Fibroblast of skin of scalp (primary cell): ENCODE measurements at places on chromosomes 4 and X.

GRCh38 chr4:60657807-60658206 lies 542.3 kb upstream of the ADGRL3 start:
- peak; percentile 9 for DNase-seq

DNA sequence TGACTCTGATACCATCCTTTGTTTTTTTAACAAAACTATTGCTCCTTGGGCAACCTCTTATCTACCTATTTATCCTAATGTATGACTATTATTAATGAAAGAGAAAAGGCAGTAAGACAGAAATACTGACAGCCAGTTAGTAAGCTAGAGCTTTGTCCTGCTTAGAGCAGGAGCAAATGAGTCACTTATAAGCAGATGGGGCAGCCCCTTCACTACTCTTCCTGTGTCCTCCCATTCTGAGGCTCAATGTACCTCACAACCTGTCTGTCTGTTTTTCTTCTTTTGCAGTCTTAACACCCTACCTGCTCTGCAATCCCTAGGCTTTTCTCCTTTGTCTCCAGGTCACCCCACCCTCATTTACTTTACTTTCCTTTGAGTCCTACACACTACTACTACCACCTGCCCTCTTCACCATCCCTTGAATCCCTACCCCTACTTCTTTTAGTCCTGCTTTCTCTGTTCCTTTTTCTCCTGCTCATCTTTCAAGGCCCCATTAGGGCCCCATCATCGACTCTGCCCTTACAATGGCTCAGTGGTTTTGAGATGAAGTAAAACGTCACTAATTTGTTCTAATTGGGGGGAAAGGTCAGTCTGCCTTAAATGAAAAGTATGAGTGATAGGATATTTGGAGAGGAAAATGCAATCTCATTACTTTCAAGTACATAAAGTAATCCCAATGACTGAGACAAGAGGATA lies 294.3 kb downstream of the GUCY2F start:
- no peak for DNase-seq

DNA sequence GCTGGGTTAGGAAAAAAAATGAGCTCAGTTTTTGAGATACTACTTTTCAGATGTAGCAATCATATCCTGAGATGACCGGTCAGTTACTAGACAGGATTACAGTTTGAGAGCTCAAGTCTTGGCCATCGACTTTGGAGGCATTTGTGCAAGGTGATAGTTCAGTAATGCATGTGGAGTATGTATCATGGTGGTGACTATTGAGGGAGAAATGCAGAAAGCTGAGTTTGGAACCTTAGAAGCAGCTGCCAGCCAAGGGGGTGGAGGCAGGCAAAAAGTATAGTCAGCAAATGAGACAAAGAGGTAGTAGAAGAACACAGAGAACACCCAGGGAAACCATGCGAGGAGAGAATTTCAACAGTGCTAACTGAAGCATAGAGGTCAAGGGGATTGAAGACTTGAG lies 48.7 kb upstream of the SLC4A4 start:
- peak; percentile 34 for DNase-seq

DNA sequence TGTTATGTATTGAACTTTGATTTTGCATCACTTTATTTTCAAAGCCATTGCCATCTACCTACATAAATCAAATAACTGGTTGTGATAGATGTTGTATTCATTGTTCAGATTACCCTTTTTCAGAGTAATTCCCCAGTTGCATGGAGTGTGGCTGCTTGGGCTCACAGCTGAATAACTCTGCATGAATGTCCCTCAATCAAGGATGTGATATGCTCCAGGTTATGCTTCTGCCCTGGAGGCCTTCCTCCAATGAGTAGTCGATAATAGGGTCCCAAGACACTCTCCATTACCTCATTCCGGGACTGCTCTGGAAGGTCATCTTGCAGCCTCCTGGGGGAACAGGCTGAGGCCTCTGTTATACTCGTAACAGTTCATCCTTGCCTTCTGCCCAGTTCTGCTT lies 251.8 kb downstream of the ADGRL3 start:
- no peak for DNase-seq

- no peak for DNase-seq
Measured at GRCh38 chr4:165556383-165556782, 177.6 kb downstream of the CPE start.

GRCh38 chrX:111360839-111361238 lies 51.2 kb downstream of the DCX start:
- no peak for DNase-seq

DNA sequence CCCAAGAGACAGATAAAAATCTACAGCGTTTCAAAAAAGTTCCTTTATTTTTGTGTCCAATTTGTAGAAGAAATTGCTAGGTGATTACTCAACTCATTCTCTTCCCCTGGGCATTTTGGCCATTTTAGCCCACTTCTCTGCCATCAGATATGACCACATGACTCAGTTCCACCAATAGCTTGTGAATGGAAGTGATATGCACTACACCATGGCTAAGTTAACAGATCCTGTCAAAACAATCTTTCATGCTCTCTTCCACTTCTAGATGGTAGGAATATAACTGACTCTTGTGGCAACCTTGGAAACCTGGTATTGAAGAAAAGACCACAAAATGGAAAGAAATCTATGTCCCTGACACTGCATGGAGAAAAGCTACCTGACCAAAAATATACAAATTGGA lies 26.2 kb upstream of the FREM3 start:
- DNase-seq = no peak

GRCh38 chr4:183871581-183871980 lies 33.5 kb upstream of the STOX2 start:
- peak; percentile 7 for DNase-seq

DNA sequence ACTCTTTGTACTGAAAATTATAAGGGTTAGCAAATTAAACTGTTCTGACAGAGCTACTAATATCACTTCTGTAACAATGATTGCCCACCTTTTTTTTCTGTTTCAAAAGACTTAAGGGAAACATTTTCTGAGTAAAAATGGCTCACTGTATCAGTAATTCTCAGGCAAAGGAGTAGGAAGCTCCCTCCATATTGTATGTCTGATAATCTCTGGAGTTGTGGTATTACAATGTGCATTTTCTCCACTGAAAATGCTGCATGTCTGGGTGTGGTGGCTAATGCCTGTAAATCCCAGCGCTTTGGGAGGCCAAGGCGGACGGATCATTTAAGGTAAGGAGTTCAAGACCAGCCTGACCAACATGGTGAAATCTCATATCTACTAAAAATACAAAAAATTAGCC lies 4.4 kb upstream of the STAP1 start:
- no peak for DNase-seq

DNA sequence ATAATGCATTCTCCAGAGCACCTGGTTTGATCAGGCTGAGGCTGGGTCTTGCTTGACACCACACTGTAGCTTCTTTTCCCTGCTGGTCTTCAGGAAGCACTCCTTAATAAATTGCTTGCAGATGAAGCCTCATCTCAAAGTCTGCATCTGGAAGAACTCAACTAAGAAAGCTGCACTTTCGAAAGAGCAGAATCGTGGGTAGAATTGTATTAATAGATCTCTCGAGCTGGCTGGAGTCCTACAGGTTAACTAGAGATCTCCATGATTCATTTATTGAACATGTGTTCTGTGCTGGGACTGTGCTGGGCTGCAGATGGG lies 152.7 kb downstream of the STK32B start:
- DNase-seq = no peak

DNA sequence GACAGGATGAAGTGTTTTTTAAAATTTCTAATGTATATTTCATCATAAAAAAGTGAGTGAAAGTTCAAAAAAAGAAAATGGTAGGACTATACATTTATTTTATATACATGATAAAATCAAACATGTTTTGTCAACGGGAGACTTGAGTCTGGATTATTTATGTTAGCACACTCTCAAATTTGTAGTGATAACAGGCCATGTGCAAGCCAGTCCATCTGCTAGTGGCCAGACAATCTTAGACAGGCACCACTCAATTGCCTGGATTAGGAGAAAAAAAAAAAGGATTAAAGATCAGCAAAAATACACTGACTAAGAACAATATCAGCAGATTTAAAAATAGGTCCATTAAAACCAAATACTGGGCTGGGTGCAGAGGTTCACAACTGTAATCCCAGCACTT lies 71.9 kb downstream of the KCNIP4 start:
- DNase-seq = no peak

- DNase-seq = no peak
Measured at GRCh38 chr4:147408189-147408588, 72.7 kb upstream of the EDNRA start.

- DNase-seq = peak; percentile 78
Measured at GRCh38 chrX:41009850-41010846, 75.1 kb upstream of the USP9X start.

GRCh38 chr4:185920691-185921260 lies 108.8 kb upstream of the SORBS2 start:
- no peak for DNase-seq

GRCh38 chr4:10157478-10158332 lies 41.1 kb upstream of the WDR1 start:
- peak; percentile 72 for DNase-seq
